Upper lobe of left lung (tissue), 6 donors: ENCODE measurements at places on chromosomes 6 and 20. TPM values are rescaled to one million over a fixed set of nuclear protein-coding genes. Genes with fewer than 3 reads are reported as not detected.

SLC2A10 gene
- total RNA-seq: 20.9 TPM

DYNLT1 gene
- 119 TPM for total RNA-seq

EPPIN gene
- total RNA-seq: not detected

LY6G5C gene
- total RNA-seq: 1.8 TPM

LPA gene
- total RNA-seq: not detected

FHL5 gene
- total RNA-seq: 12.4 TPM

DNA sequence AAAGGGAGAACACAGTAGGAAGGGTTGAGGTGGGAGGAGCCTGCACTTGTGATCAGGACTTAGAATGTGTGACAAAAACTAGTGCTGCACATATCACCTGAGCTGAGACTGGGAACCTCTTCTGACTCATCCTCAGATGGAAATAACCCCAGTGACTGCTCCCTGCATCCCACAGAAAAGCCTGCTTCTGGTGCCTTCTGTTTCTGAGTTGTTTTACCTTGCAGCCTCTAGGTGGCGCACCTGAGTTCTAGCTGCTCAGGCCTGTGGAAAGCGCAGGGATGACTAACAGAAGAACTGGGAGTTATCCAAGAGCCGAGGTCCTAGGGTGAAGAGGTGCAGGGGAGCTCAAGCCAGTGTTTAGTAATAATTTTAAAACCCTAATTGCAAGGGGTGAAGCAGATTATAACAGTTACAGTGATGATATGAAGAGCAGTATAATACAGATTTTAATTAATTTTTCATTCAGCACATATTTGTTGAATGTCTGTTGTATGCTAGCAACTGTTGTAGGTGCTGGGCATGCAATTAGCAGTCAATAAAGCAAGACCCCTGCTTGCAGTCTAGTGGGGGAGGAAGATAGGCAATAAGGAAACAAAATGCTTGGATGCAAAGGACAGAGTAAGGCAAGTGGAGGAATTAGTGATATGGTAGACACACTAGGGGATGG, 302.5 kb downstream of the DHX35 start:
- H3K27me3 ChIP-seq: no peaks in the 10 kb centered on the region
- H3K27ac ChIP-seq: no peak overlapping the region
- DNase-seq: no peak
- H3K4me1 ChIP-seq: peaks cover 8% of the 10 kb centered on the region
- H3K4me3 ChIP-seq: no peak overlapping the region
- H3K36me3 ChIP-seq: no peaks in the 10 kb centered on the region

GRCh38 chr6:29632789-29633533, at the start of gene GABBR1:
TSS of gene GABBR1 (minus strand) at chr6:29633183. CDS start at chr6:29632385, 798 bp downstream.
- H3K27ac ChIP-seq: peak within 1 kb of the TSS; percentile 80
- H3K4me1 ChIP-seq: peaks cover 24% of the 10 kb centered on the region

- no peaks in the 10 kb centered on the region for H3K4me1 ChIP-seq
- no peaks in the 10 kb centered on the region for H3K36me3 ChIP-seq
- H3K4me3 ChIP-seq: no peak overlapping the region
- H3K27me3 ChIP-seq: no peaks in the 10 kb centered on the region
Measured at GRCh38 chr6:10434235-10434634, 19.4 kb upstream of the TFAP2A start.

DNA sequence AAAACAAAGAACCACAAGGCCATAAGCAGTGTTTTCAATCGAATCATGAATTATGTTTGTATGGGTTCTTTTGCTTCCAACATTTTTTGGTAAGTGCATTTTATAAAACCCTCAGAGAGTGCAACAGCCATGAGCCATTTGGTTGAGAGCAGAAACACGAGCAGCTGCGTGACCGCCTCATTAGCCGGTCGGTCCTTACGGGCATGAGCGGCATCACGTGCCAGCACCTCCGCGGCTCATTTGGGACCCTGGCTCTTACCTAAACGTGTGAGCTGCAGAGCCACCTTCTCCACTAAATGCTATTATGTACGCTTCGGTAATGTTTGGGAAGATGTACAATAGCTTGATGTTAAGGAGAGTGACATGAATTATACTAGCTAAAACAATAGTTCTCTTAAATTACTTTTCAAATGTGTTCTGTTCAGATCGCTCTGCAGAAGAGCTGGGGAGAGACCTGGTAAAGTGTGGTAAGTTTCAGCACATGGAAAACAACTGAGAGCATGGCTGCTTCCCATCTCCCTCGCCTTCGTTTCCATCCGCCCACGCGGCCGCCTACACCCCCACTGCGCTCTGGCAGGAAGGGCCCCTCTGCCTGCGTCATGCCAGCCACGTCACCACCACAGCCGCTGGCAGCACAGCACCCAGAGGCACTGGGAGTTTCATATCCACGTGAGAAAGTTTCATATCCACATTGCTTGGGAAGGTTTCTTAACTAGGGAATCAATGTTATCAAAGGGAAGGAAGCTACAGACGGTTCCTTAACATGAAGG, 23.7 kb upstream of the PDE10A start:
- H3K27me3 ChIP-seq: no peaks in the 10 kb centered on the region
- DNase-seq: peak; percentile 75

GRCh38 chr20:46640536-46641311, 10.5 kb downstream of the SLC13A3 start:
- no peak for DNase-seq
- H3K36me3 ChIP-seq: no peaks in the 10 kb centered on the region
- no peak overlapping the region for H3K27ac ChIP-seq
- no peaks in the 10 kb centered on the region for H3K27me3 ChIP-seq
- no peaks in the 10 kb centered on the region for H3K4me1 ChIP-seq
- no peak overlapping the region for H3K4me3 ChIP-seq

- H3K27ac ChIP-seq: peak overlapping the region; percentile 98
- H3K4me3 ChIP-seq: peak overlapping the region; percentile 77
- no peaks in the 10 kb centered on the region for H3K36me3 ChIP-seq
- peaks cover 34% of the 10 kb centered on the region for H3K4me1 ChIP-seq
- H3K27me3 ChIP-seq: no peaks in the 10 kb centered on the region
Measured at GRCh38 chr6:16759646-16760515, 1.4 kb downstream of the ATXN1 start.

GRCh38 chr6:170000071-170000843, 248.8 kb downstream of the ERMARD start:
- DNase-seq: no peak
- no peak overlapping the region for H3K4me3 ChIP-seq
- H3K27ac ChIP-seq: no peak overlapping the region
- H3K36me3 ChIP-seq: no peaks in the 10 kb centered on the region

- H3K4me1 ChIP-seq: peaks cover 13% of the 10 kb centered on the region
- H3K4me3 ChIP-seq: no peak overlapping the region
- H3K36me3 ChIP-seq: peaks cover 18% of the 10 kb centered on the region
- DNase-seq: no peak
Measured at GRCh38 chr20:45409521-45410272, 1.6 kb downstream of the DBNDD2 start.

GRCh38 chr6:101926149-101926925, 532.8 kb downstream of the GRIK2 start:
- no peaks in the 10 kb centered on the region for H3K4me1 ChIP-seq
- H3K4me3 ChIP-seq: no peak overlapping the region
- no peak for DNase-seq
- H3K36me3 ChIP-seq: no peaks in the 10 kb centered on the region
- no peak overlapping the region for H3K27ac ChIP-seq

- DNase-seq: no peak
- no peaks in the 10 kb centered on the region for H3K4me1 ChIP-seq
- H3K36me3 ChIP-seq: no peaks in the 10 kb centered on the region
- no peak overlapping the region for H3K4me3 ChIP-seq
Measured at GRCh38 chr6:21348504-21349195, 244.9 kb upstream of the SOX4 start.

- DNase-seq: no peak
- no peak overlapping the region for H3K4me3 ChIP-seq
- H3K4me1 ChIP-seq: peaks cover 3% of the 10 kb centered on the region
- H3K36me3 ChIP-seq: no peaks in the 10 kb centered on the region
- no peak overlapping the region for H3K27ac ChIP-seq
Measured at GRCh38 chr20:57805747-57806146, 95.9 kb upstream of the PMEPA1 start.

- no peaks in the 10 kb centered on the region for H3K27me3 ChIP-seq
- H3K27ac ChIP-seq: no peak overlapping the region
- no peak for DNase-seq
- no peak overlapping the region for H3K4me3 ChIP-seq
Measured at GRCh38 chr6:29620630-29621029, 12.4 kb downstream of the GABBR1 start.

GRCh38 chr6:159399751-159400221, 230.6 kb downstream of the FNDC1 start:
- no peaks in the 10 kb centered on the region for H3K36me3 ChIP-seq
- no peaks in the 10 kb centered on the region for H3K27me3 ChIP-seq
- no peak for DNase-seq
- no peak overlapping the region for H3K27ac ChIP-seq
- H3K4me3 ChIP-seq: no peak overlapping the region

DNA sequence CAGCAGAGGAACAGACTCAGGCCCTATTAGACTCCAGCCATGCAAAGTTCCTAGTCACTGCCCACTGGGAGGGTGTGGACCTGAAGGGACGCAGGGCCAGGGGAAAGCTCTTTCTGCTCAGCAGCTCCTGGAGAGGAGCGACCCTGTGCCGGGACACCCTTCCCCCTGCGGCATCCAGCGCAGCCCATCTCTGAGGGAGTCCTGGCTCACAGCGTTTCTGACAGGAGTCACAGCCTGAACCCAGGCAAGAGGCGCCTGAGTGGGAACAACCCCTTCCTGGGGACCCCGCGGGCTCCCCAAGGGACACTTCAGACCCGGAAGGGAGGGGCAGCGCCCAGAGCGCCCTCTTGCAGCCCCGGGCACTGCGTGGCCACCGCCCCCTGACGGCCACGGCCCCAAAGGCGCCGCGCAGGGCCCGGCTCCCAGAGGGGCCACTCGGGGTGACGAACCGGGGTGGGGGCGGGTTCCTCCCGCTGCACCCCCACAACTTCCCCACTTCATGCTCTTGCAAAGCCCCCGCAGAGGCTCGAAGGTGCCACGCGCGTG, 862 bp downstream of the UCKL1 start:
- H3K4me1 ChIP-seq: peaks cover 61% of the 10 kb centered on the region
- H3K4me3 ChIP-seq: peak overlapping the region; percentile 99
- H3K36me3 ChIP-seq: peaks cover 20% of the 10 kb centered on the region
- peak overlapping the region; percentile 93 for H3K27ac ChIP-seq
- H3K27me3 ChIP-seq: no peaks in the 10 kb centered on the region
- DNase-seq: peak; percentile 66

DNA sequence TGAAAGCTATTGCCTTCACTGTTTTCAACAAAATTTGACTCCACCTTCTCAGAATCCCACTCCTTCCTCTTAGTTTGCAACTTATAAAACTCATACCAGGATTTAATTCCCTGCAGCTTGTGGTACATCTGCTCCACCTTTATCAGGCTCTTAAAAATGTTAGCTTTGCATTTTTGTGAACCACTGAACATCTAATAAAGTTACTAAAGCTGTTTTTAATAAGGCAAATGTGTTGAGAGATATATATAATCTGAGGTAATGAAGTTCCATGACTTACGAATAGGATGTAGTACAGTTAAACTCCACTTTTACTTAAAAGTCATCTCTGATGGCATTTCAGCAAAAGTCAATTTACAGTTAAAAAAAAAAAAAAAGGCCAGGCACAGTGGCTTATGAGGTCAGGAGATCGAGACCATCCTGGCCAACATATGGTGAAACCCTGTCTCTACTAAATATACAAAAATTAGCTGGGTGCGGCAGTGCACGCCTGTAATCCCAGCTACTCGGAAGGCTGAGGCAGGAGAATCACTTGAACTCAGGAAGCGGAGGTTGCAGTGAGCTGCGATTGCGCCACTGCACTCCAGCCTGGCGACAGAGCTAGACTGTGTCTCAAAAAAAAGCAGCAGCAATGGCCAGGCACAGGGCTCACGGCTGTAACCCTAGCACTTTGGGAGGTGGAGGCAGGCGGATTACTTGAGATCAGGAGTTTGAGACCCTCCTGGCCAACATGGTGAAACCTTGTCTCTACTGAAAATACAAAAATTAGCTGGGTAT, 106.2 kb downstream of the KIF13A start:
- peak overlapping the region; percentile 3 for H3K27ac ChIP-seq
- no peaks in the 10 kb centered on the region for H3K27me3 ChIP-seq
- no peaks in the 10 kb centered on the region for H3K36me3 ChIP-seq
- DNase-seq: peak; percentile 90

DNA sequence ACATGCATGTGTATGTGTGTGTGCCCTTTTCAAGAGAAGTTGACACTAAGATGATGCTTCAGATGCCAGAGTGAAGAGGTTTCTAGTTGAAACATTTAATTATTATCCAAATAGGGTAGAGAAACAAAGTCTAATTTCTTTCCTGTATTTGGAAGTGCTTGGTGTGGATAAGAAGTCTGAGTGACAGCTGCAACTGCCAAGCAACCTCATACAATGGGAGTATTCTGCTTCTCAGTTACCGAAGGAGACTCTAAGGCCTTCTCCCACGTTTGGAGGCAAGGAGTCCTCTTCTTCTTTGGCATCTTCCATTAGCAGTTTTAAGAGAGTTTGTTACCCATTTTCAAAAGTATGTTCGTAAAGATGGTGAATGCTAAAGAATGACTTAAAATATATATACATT, 82.4 kb downstream of the HDGFL1 start:
- no peaks in the 10 kb centered on the region for H3K4me1 ChIP-seq
- DNase-seq: no peak
- no peaks in the 10 kb centered on the region for H3K27me3 ChIP-seq
- H3K36me3 ChIP-seq: no peaks in the 10 kb centered on the region
- no peak overlapping the region for H3K4me3 ChIP-seq
- no peak overlapping the region for H3K27ac ChIP-seq

DNA sequence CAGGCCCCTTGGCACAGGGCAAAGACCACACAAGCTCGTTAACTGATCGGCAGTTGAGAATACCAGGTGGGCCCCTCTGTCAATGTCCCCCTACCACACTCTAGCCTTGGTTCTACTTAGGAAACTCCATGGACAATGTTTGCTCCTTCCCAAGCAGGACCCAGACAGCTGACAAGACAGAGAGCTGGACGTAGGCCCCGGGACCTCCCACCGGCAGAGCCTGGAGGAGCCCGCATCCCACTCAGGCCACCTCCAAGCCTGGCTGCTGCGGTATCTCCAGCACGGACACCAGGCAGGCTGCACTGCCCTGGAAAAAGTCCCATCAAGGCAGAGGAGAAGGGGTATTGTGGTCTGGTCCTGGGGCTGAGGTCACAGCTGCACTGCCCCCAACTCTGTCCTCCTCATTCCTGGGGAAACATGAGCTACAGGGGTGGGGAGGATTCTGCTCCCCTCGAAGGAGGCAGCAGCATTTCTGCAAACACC, 6.2 kb upstream of the GRM4 start:
- H3K4me3 ChIP-seq: no peak overlapping the region
- H3K4me1 ChIP-seq: peaks cover 6% of the 10 kb centered on the region
- H3K27ac ChIP-seq: no peak overlapping the region
- no peaks in the 10 kb centered on the region for H3K36me3 ChIP-seq

GRCh38 chr6:1872649-1873131, 263.0 kb downstream of the FOXC1 start:
- H3K27me3 ChIP-seq: no peaks in the 10 kb centered on the region
- no peaks in the 10 kb centered on the region for H3K36me3 ChIP-seq
- no peak overlapping the region for H3K4me3 ChIP-seq
- no peak overlapping the region for H3K27ac ChIP-seq

DNA sequence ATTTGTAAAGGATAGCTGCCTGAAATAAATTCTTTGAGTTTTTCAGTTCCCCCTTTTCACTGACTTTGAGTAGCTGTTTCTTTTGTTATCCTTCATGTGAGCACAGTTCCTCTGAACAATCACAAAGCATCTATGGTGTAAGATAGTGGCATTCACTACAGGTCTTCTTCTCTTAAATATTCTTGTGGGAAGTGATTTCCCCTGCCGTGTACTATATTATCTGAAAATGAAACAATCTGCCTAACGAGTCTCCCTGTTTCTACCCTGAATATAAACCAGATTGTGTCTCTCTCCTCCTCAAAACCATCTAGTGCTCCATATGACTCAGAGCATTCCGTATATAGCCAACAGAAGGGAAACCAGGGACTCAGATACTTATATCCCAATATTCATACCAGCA, 380.1 kb upstream of the SOX4 start:
- no peaks in the 10 kb centered on the region for H3K36me3 ChIP-seq
- H3K27ac ChIP-seq: no peak overlapping the region
- no peak overlapping the region for H3K4me3 ChIP-seq
- no peak for DNase-seq
- H3K27me3 ChIP-seq: no peaks in the 10 kb centered on the region
